ENCODE measurements at places on chromosomes 12 and 14.

DNA sequence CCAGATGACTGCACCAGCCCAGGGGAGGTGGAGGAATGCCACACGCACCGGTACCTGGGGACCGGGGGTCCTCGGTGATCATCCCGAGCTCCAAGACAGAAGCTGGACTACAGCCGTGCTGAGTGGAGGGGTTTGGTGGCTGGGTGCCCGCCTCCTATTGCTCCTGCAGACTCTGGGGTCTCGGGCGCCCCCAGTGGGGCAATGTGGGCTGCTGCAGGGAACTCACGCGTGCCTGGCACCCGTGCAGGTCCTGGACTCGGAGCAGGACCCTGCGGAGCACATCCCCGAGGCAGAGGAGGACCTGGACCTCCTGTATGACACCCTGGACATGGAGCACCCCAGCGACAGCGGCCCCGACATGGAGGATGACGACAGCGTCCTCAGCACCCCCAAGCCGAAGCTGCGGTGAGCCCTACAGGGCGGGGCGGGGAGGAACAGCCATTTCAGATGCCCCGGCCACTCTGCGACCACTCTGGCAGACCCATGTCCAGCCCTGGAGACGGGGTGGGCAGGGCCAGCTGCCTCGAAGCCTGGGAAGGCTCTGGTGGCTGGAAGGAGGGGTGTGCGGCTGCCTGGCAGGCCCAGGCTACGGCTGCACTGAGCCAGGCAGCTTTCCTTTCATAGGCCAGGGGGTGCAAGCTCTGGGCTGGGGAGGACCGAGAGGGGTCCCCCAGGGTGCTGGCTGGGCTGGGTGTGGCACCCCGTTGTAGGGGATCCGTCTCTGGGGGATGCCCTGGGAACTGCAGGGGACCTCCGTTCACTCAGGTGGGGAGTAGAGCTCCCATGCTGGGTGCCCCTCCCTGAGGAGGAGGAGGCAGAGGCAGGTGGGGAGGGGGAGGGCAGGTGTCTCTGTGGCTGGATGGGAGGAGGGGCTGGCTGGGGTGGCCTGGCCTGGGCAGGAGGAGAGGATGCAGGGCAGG, 21.6 kb upstream of the TEX22 start:
- peak; percentile 64 for DNase-seq

DNA sequence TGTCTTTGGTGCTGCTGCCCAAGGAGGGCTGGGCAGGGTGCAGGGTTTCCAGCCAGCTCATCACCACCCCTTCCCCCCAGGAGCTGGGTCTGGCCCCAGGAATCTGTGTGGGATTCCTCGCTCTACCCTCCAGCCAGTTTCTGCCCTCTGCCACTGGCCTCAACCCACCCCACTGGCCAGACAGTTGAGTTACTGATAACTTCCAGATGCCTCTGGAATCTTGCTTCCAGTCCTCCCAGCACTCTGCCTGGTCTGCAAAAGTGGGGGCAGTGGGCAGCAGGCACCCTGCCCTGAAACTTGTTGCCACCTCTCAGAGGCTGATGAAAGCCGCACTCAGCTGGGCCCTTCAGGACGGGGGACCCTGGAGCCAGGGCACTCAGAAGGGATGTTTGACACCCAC, 20.1 kb upstream of the TBX3 start:
- DNase-seq = no peak

- DNase-seq = no peak
These were observed 96.9 kb downstream of the PAPOLA start for GRCh38 chr14:96599076-96599475.

DNA sequence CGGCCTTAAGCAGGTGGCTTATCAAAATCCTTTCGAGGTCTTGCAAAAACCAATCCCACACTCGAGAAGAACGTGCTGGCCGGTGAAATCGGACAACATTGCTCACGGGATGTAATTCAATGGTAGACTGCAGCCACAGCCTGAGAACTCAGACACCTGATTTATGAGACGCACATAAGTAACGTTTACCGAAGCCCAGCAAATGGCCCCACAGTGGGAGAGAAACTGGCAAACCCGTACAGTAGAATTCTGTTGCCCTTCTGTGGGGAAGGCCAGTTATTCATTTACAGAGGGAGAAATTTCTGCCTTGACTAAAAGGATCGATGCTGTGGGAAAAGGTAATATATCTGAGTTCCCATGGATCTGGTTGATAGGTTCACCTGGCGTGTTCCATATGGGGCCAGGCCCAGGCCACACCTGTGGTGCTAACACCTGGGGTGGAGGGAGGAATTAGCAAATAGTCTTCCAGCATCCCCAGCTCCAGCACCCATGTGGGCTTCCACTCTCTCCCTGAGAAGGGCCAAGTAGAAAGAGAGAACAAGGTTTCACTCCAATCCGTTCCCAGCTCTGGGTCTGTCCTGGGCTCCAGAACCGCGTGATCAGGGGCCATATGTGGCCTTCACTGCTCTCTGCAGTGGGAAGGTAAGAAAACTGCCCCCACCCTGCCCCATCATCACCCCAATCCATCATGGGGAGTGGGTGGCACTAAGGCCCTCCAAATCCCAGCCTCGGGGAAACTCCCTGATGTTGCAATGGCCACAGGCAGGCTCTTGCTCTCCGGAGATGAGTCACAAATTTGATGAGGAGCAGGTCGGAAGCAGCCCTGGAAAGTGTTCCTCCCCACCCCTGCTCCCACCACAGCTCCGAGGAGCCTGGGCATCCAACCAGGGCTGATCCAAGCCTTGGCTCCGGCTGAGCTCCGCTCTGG, 12.7 kb downstream of the BDKRB1 start:
- no peak for DNase-seq

DNA sequence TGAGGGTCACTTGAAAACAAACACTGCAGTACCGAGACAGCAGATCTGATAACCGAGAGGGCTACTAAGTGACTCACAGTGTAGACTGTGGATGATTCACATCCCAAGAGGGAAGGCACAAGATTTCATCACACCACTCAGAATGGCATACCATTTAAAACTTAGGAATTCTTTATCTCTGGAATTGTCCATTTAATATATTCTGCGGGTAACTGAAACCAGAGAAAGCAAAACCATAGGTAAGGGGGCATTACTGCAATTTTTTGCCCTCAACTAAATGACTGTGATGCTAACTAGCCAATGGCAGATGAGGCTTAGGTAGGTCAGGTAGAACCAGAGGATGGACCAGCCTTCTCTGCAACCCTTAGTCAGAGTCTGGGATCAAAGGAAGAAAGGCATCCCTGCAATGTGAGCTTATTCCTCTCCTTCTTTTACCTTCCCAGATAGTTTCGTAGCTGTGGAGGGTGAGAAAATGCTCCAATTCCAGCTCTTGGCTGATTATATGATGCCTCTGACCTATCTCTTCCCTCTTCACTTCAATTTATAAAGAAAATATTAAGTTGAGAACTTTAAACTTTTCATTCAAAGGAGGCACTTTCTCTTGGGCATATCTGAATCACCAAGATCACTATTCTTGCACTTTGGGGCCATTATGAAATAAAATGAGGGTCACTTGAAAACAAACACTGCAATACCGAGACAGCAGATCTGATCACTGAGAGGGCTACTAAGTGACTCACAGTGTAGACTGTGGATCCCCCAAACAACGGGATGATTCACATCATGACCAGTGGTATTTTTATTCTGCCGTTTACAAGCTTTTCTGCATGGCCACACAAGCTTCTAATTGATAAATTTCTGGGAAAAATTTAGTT, 6.8 kb downstream of the ART4 start:
- DNase-seq = no peak

GRCh38 chr12:54141431-54142113, 47.2 kb downstream of the SMUG1 start:
- no peak for DNase-seq

- no peak for DNase-seq
These were observed 62.7 kb downstream of the HMGA2 start for GRCh38 chr12:65886996-65887395.
